Coronary artery (tissue), 2 donors: ENCODE measurements at places on chromosomes 6 and 20.
A peak's percentile ranks its signal among the peaks of the same experiment; 100 is the strongest.

GRCh38 chr20:641516-641875 lies 11.5 kb downstream of the SRXN1 start:
- no peak for DNase-seq

GRCh38 chr6:108468346-108468745 lies 92.4 kb upstream of the FOXO3 start:
- DNase-seq: no peak

DNA sequence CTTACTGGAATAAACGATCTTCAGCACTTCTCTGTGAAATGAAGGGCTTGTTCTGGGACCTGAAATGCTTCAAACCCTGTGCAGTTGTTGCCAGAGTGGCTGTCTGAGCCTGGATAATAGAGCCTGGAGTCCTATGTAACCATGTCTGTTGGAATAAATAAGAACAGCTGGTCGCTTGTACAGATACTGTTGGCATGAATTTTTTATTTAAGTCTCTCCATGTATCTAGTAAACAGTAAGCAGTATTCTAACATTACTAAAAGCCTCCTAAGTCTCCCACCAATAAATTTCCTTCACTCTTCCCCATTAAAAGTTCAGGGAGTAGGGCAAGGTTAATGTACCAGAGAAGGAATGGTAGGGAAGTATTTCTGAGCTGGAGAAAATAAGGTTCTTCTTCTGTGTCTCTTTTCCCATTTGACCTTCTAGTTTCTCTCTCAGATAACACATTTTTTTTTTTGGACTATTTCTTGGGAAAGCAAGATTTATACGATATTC lies 227.5 kb downstream of the PRL start:
- DNase-seq: no peak

- DNase-seq: no peak
These were observed 83.1 kb upstream of the SLC24A3 start for GRCh38 chr20:19129306-19129705.

DNA sequence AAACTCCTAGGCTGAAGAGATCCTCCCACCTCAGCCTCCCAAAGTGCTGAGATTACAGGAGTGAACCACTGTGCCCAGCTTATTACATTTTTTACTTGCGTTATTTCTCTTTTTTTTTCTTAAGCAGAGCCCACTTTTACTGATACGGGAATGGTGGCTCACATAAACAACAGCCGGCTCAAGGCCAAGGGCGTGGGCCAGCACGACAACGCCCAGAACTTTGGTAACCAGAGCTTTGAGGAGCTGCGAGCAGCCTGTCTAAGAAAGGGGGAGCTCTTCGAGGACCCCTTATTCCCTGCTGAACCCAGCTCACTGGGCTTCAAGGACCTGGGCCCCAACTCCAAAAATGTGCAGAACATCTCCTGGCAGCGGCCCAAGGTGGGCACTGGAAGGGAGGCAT lies 10.5 kb downstream of the CAPN11 start:
- DNase-seq: no peak

GRCh38 chr20:21901470-21902275 lies 196.2 kb downstream of the PAX1 start:
- DNase-seq: no peak

DNA sequence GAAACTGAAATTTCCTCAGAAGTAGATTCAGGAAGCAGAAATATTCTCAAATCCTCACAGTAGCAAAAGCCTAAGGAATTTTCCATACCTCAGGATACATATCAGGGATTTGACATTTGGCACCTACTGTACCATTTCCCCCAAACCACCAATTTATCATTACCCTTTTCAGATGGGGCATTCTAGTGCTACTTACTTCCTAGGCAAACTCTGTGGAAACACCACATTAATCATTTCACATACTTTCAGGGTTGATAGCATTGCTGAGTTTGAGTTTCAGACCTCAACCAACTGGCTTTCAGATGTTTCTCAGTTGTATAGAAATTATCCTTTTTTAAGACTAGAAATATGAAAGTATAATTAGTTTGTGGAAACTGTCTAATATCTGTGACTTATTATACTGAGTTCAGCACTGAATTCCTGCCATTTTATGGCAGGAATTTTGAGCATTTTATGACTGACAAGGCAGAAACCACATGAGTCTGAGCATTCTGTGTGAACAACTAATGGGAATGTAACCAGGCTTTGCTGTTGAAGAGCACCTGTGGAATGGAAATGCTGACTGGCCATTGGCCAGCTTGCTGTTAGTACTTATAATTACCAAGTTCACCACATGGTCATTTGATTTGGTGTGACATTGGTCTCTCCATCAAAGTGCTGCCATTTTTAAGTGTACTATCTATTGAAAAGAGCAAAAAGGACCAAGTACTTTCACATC lies 35.1 kb upstream of the IRAK1BP1 start:
- no peak for DNase-seq

GRCh38 chr6:27275025-27275956 lies 27.8 kb downstream of the PRSS16 start:
- DNase-seq: no peak

DNA sequence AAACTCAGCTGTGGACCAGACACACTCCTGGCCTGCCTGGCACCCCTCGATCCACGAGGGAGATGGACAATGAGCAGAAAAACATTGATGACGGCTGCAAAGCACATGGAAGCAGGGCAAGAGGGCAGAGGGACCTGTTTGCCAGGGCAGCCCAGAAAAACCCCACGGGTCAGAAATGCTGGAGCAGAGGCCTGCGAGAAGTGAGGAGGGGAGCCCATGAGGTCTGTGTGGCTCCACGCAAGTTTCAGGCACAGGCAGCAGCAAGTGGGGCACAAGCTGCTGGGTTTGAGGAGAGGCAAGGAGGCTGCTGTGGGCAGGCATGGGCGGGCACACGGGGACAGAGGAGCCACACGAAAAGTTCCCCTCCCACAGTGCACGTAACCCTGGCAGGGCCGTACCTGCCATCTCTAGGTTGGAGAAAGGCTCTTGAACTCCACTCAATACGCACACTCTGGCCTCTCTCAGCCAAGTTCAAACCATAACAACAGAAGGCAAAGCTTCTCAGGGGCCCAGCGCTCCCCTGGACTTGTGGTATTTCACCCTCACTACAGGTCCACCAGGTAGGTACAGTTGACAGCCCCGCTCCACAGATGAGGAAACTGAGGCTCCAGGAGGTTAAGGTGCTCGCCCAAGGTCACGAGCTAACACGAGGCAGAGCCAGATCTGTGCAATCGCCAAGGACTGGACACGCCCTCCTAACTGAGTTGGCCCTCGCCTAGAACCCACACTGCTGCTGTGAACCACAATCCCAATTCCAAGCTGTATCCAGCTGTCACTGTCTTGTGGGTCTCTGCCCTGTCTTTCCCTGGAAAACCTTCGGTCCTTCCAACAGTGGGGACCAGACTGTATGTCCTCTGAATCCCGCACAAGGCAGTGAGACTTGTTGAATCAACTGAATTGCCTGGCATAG lies 108.2 kb downstream of the NOL4L start:
- no peak for DNase-seq

DNA sequence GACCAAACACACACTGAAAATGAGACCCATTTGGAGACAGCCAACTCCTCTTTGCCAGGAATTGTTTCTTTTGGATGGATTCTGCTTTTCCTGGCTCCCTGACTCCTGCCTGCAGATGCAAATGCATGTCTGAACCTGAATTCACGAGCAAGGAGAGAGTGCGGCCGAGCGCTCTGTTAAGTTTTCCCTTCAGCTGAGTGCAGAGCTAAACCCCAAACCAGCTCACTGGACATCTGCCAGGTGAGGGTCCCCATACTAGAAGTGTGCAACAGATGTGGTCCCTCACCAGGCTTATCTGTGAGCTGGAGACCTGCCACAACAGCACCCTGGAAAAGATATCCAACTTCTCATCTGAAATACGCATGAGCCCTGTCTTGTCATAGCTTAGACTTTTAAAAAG lies 59.0 kb downstream of the CD164 start:
- DNase-seq: no peak

DNA sequence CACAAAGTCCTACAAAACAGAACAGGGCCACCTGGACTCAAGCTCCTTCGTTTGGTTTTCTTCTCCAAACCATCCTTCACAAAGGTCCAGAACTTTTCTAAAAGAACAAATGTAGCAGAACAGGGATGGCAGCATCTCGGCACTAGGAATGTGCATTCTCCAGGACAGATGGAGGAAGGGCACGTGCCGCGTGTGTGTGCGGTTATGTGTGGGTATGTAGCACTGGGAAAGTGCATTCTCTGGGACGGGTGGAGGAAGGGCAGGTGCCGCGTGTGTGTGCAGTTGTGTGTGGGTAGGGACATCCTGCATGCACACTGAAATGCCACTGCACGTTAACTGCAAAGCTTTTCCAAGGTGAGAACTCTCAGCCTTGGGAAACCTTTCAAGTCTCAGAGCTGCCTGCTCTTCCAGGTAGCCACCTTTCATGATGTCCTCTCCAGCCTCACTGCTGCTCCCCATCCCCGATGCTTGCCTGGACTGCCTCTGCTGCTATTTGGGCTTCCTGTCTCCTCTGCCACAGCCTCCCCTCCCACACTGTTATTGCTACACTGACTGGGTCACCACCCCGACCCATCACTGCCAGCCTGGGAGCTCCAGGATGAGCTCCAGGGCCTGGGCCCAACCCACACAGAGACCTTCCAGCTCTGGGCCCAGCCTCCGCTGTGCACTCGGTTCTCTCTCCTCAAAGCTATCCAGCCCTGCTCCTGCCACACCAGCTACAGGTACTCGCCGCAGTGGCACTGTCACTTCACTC lies 47.6 kb downstream of the EZR start:
- DNase-seq: peak; percentile 52

- DNase-seq: no peak
These were observed 104.1 kb downstream of the PRIM2 start for GRCh38 chr6:57421503-57421902.

DNA sequence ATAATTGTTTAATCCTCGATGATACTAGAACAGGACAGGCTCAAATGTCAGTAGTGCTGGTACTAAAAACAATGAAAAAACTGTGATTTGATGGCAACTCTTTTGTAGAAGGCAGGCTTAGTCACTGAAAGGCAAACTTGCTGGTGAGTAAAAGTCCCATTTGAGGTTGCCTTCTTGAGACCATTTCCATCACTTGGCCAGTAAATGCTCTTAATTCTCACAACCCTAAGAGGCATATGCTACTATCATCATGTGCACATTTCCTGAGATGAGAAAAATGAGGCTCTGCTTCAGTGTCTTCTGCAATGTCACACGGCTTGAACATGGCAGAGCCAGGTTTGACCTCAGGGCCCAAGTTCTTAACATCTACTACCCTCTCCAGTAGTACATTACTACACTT lies 9.9 kb downstream of the AKIRIN2 start:
- DNase-seq: no peak

DNA sequence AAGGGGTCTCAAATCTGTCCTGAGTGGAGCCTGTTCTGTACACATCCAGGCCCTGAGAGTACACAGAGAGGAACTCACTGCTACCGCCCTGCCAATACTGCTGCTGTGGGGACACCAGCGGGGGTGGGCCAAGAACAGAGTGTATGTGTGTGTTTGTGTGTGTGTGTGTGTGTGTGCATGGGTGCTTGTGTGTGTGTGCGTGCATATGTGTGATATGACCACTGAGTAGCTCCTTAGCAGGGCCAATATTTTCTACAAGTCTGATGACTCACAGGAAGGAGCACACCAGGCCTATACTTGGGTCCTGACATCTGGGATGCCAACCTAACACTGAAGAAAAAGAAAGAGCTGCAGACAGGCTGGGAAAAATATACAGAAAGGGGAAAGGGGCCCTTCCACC lies 1.4 kb downstream of the RAET1E start:
- no peak for DNase-seq

DNA sequence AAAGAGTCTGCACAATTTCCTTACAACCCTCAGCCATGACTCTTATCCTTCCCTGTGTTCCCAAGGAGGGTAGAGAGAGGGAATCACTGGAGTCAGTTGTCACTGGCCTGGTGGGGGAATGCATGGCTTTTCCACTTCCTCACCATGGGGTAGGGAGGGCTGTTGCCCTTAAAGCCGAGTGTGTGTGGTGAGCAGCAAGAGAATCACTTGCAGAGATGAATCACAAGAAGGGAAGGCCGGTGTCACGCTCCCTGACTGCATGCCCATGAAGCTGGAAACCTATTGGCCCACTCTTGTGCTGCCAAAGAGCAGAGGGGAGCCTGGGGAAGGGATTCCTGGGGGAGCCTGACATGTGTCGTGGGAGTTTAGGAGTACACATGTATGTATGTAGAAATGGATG lies 18.1 kb upstream of the BMP6 start:
- DNase-seq: no peak

- DNase-seq: no peak
These were observed 242.9 kb downstream of the TBX18 start for GRCh38 chr6:84521511-84521910.

GRCh38 chr20:57803508-57804005 lies 93.7 kb upstream of the PMEPA1 start:
- no peak for DNase-seq

GRCh38 chr20:32155017-32155981 lies 45.8 kb downstream of the TM9SF4 start:
- peak; percentile 86 for DNase-seq

DNA sequence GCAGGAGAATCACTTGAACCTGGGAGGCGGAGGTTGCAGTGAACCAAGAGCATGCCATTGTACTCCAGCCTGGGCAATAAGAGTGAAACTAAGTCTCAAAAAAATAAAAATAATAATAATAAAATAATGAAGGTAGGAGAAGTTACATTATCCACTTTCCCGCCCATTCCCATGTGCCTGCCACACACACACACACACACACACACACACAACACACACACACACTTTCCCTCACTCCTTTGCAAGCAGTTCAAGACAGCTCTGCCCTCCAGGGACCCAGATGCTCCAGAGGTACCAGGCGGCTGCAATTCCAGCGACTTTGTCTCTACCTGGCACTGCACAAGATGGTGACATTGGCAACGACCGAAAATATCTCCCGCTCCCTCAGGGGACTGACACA lies 224.8 kb upstream of the JARID2 start:
- DNase-seq: no peak

DNA sequence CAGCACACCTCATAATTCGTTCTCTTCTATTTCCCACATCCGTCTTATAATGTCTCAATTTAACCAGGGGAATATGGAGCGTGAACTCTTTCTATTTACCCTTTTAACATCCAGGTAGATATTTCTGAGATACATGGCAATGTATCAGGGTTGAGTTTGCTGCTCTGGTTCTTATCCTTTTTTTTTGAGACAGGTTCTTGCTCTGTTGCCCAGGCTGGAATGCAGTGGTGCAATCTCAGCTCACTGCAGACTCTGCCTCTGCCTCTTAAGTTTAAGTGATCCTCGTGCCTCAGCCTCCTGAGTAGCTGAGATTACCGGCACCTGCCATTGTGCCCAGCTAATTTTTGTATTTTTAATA lies 36.5 kb downstream of the KLHL31 start:
- no peak for DNase-seq

- no peak for DNase-seq
These were observed 26.8 kb downstream of the PPP1R14C start for GRCh38 chr6:150169609-150170008.

DNA sequence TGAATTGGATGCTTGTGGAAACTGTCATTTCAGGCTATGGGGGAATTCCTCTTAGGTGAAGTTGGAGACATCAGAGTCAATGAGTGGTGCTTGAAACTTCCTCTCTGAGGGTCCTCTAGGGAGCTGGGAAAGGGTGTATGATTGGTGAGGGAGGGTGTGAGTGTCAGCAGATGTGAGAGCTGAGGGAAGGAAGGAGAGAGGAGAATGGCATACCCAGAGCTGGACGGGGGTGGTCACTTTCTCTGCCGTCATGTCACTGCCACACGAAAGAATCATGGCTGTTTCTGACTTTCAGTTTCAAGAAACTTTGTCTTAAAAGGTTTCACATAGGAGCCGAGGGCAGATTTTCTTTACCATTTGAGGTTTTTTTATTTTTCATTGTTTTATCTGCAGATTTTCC lies 50.3 kb downstream of the DEK start:
- DNase-seq: no peak

GRCh38 chr20:2137552-2138201 lies 36.0 kb downstream of the STK35 start:
- DNase-seq: no peak
